ENCODE measurements at places on chromosomes 1 and 21.

GRCh38 chr1:234616644-234617043, 6.7 kb upstream of the IRF2BP2 start:
- peak; percentile 67 for DNase-seq

GRCh38 chr1:55047611-55048010, 8.3 kb downstream of the PCSK9 start:
- no peak for DNase-seq

- DNase-seq, result no peak
Measured at GRCh38 chr1:121445679-121446078, 260.9 kb downstream of the SRGAP2C start.

GRCh38 chr1:207007352-207008033, 25.1 kb downstream of the C1orf116 start:
- DNase-seq, result peak; percentile 97

- peak; percentile 12 for DNase-seq
Measured at GRCh38 chr1:100979631-100980030, 46.0 kb downstream of the DPH5 start.

DNA sequence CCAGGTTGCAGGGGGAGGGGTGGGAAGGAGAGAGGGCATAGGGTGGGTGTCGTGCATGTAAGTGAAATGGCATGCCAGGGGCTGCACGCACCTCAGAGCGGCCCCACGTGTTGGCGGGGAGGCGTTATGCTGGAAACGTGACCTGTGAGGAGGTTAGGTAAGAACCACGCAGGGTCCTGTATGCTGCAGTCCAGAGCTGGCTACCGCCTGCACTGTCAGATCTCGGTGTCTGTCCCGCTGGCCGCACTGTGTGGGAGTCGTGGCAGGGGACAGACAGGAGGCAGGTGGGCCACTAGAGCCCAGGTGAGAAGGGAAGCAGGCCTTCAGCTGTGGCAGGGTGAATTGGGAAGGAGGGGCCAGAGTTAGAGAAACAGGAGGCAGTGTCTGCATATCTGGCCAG, 79.7 kb downstream of the GALNT2 start:
- no peak for DNase-seq

- DNase-seq, result no peak
Measured at GRCh38 chr21:34797921-34798535, 129.2 kb downstream of the CLIC6 start.

GRCh38 chr1:41013796-41014195, 7.7 kb downstream of the SLFNL1 start:
- DNase-seq, result no peak

DNA sequence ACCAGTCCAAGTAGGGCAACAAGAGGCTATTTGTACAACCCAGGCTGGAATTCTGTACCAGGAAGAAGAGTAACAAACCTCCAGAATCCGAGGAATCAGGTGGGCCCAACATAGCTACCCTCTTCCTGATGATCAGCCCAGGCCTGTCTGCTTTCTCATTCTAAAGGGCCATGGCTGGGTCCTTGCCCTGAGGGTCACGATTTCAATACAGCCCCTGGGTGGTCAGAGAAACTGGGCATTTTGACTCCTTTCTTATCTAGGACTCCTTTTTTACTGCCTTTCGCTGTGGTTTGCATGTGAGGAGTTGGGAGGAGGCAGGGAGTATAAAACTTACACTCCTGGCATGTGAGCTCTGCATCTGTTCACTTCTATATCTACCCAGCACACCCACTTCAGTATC, 164.9 kb upstream of the COA6 start:
- no peak for DNase-seq

Data from fibroblast of skin of right biceps (primary cell).